ENCODE measurements at places on chromosomes 4 and X. TPM values are rescaled to one million over a fixed set of nuclear protein-coding genes. Genes with fewer than 3 reads are reported as not detected.

- DNase-seq = no peak
Observed at GRCh38 chrX:23136816-23137215, 137.1 kb downstream of the DDX53 start.

DNA sequence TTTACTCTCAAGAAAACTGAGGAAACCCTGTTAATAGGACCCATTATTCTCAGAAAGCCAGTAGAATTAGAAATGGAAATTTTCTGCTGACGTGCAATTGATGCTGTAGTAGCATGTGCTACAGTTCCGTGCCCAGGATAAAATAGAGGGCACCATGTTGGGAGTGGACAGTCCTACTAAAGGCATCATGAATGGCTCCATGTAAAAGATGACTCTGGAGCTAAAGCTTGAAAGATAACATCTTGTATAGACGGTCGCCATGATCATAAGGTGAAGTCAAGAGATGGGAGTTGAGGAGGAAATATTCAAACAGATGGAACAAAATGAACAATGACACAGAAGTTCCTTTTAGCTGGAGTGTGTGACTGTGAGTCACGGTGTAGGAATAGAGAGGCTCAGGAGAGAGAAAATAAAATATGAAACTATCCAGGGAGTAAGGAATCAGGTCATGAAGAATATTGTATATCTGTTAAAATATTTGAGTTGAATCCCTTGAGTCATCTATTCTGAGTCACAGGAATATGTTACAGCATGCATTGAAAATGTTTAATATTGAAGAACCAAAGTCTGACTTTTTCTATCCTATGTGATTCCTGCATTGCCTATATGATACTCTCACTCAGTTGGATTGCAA, 31.8 kb downstream of the ANXA10 start:
- no peak for DNase-seq

- DNase-seq = no peak
Observed at GRCh38 chr4:52483186-52483890, 175.8 kb downstream of the USP46 start.

- DNase-seq = no peak
Observed at GRCh38 chr4:154743683-154744340, at the start of gene LRAT. TSS of gene LRAT (plus strand) at chr4:154744000. CDS start at chr4:154744327, 327 bp downstream.

GRCh38 chrX:73134741-73135140, 55.4 kb upstream of the PABPC1L2A start:
- DNase-seq = no peak

DNA sequence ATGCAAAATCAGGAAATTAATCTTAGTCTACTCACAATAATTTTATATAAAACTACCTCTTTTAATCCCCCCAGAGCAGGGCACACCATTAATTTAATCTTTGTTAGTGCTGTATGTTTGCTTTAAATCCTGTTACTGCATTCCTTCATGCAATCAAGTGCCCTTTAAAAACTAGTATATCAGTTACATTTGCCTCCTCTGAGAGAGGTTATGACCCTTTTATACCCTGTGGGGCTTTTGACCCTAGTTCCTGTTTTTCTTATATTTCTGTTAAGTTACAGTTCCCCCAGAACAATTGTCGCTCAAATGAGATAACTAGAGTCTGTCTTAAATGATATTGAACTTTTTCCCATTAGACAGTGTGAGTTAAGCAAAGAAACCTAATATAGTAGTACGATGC, 46.2 kb downstream of the GPC4 start:
- no peak for DNase-seq

- no peak for DNase-seq
Observed at GRCh38 chr4:25702848-25703247, 47.2 kb downstream of the SLC34A2 start.

DNA sequence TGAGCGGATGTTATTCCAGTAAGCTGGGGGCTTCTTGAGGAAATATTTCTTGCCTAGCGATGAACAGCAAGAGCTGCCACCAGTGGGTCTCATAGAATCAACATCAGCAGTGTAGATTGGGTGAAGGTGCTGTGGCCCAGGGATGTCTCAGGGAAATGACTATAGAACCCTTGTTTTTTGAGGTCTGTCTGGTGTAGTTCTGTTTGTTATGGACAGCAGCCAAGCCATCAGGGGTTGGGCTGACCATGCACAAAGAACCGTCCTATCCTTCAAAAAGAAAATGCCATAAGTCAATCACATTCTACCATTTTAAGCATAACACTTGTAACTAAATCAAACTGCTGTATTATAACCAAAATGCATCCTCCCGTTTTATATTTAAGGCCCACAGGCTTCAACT, 17.3 kb upstream of the C1GALT1C1 start:
- DNase-seq = no peak

DNA sequence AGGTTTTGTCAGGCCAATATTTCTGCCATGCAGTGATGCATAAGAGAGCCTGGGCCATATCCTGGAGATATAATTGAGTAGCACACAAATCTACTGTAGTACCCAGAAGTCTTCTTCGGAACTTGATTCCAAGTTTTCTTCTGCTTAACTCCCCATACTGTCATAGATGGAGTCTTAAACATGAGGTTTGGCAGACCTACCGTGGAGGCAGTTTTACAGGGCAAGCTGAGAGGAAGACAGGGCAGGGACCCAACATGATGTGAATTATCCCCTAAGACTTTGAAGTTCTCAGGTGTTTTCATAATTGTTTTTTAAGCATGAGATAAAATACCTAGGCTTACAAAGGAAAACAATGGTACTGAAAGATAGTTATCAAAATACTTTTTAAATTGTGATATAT, 18.2 kb downstream of the NHSL2 start:
- no peak for DNase-seq

- no peak for DNase-seq
Observed at GRCh38 chrX:71532078-71532752, 689 bp upstream of the OGT start.

- no peak for DNase-seq
Observed at GRCh38 chr4:24956091-24956490, 43.2 kb upstream of the CCDC149 start.

- no peak for DNase-seq
Observed at GRCh38 chr4:68951806-68952585, 392 bp upstream of the UGT2A3 start.

- no peak for DNase-seq
Observed at GRCh38 chr4:14669371-14669770, 332.9 kb upstream of the CPEB2 start.

- no peak for DNase-seq
Observed at GRCh38 chrX:153487590-153488071, 7.1 kb upstream of the BGN start.

- no peak for DNase-seq
Observed at GRCh38 chr4:54779036-54779435, 121.3 kb downstream of the KIT start.

- no peak for DNase-seq
Observed at GRCh38 chr4:123936621-123937043, 540.0 kb downstream of the SPRY1 start.

DNA sequence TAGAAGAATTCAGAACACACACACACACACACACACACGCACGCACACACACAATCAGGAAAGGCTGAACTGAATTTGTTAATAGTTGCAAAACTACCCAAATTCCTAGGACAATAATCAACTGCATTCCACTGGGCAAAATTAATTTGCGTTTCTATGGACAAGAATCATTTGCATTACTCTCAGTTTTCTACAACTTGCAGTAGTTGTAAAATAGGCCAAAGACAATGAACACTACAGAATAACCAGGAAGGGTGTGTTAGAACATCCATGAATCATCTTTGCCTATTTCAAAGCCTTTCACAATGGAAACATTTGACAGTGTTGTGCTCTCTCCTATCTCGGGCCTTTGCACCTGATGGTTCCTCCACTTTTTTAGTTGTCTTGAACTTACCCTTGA, 77.1 kb upstream of the IGFBP7 start:
- DNase-seq = no peak

- DNase-seq = no peak
Observed at GRCh38 chr4:56651056-56651350, 30.1 kb downstream of the HOPX start.

DNA sequence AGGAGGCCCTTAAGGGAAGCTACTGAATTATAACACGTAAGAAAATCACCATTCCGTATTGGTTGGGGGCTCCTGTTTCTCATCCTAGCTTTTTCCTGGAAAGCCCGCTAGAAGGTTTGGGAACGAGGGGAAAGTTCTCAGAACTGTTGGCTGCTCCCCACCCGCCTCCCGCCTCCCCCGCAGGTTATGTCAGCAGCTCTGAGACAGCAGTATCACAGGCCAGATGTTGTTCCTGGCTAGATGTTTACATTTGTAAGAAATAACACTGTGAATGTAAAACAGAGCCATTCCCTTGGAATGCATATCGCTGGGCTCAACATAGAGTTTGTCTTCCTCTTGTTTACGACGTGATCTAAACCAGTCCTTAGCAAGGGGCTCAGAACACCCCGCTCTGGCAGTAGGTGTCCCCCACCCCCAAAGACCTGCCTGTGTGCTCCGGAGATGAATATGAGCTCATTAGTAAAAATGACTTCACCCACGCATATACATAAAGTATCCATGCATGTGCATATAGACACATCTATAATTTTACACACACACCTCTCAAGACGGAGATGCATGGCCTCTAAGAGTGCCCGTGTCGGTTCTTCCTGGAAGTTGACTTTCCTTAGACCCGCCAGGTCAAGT, 6.9 kb upstream of the MSANTD1 start:
- DNase-seq = peak; percentile 75

DNA sequence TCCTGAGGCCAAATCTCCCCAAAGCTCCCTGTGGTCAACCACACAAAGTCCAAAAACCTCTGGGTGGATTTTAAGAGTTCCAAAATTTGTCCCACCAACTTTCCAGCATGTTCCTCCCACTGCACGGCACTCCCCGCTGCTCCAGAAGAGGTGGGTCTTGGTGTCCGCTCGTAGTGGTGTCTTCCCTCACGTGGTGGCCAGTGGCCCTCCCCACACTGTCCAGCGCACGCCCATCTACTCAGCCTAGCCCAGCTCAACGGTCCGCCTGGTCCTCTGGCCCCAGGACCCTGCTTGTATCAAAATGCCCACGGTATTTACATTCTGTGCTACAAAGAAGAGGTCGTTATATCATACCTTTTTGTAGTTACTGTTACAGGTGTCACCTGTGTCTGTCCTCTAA, 83.5 kb downstream of the NSUN7 start:
- no peak for DNase-seq

HS6ST2 gene
- total RNA-seq = 11.4 TPM

MAP9 gene
- total RNA-seq = 13.3 TPM

RBM47 gene
- 4.2 TPM for total RNA-seq

HDX gene
- 4.0 TPM for total RNA-seq

TCEANC gene
- 4.1 TPM for total RNA-seq

KIAA1210 gene
- 0.15 TPM for total RNA-seq

REELD1 gene
- not detected for total RNA-seq

FHIP1A gene
- 14.2 TPM for total RNA-seq

WWC2 gene
- total RNA-seq = 38.0 TPM

ACE2 gene
- 0.37 TPM for total RNA-seq

CAPN6 gene
- total RNA-seq = 2.7 TPM

CXXC4 gene
- 2.8 TPM for total RNA-seq

Data from ovary (tissue), 10 donors.